Right ventricle myocardium inferior (tissue), 1 donor: ENCODE measurements at places on chromosomes 7 and 10.

GRCh38 chr7:124376111-124376510 is 343.2 kb upstream of the TMEM229A start:
- no peak for DNase-seq

DNA sequence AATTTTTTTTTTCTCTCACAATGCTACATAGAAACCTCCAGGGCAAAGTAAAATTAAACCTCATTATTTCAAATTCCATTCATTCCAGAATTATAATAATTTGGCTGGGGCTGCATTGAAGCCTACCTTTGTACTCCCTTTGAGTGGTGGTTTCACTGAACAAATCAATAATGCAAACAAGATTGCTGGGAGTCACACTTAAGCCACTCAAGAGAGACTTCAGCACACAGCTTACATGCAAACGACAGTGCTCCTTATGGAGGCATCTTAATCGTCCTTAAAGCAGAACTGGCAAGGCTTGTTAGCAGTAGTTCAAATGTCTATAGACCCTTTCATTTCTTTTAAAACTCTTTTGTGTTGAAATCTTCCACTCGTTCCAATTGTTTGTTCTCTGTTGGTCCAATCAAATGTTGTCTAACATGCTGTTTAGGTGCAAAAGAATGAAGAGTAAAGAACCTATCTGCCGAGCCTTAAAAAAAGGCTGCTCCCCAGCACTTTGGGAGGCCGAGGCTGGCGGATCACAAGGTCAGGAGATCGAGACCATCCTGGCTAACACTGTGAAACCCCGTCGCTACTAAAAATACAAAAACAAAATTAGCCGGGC is 294.9 kb downstream of the FGFR2 start:
- no peak for DNase-seq

- DNase-seq: no peak
These were observed 89.8 kb downstream of the KIAA1549 start for GRCh38 chr7:138891446-138891810.

GRCh38 chr7:16169537-16169936 is 251.8 kb downstream of the CRPPA start:
- no peak for DNase-seq

GRCh38 chr7:132081686-132082085 is 494.6 kb downstream of the PLXNA4 start:
- DNase-seq: no peak

GRCh38 chr10:90394311-90394710 is 463.5 kb downstream of the HTR7 start:
- DNase-seq: no peak

DNA sequence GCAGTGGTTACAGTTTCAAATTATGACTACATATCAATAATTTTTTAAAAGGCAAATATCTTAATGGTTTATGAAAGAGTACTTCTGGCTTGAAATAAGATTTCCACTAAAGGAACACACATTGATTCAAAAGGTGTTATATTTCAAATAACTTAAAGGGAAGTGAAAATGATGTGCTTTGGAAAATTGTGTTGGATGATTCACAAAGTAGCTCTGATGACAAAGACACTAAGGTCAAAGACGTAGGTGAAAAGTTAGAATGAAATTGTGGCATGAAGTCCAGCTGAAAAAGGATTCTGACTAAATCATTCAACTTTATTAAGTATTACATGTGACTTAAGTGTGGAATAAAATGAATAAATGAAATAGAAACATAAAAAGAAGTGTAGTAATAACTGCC is 20.8 kb upstream of the OR2A5 start:
- DNase-seq: no peak
